ENCODE measurements at places on chromosomes 5 and 9.

DNA sequence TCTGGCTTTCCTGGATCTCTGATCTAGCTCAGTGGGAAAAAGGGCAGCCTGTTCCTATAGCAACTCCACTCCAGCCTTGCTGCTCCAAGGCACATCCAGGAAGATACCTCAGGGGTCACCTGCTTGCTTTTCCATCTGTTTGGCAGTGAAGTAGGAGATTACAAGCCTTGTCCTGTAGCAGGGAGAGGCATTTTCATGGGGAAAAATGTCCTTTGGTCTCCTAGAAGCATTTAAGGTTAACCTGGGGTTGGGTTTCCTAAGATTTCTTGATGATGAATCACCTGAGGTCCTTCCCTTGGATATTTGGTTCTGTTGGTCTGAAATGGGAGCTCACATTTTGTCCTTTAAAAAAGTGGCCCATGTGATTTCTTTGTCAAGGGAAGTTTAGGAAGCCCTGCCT is 1.5 kb upstream of the TMEM174 start:
- DNase-seq = no peak

DNA sequence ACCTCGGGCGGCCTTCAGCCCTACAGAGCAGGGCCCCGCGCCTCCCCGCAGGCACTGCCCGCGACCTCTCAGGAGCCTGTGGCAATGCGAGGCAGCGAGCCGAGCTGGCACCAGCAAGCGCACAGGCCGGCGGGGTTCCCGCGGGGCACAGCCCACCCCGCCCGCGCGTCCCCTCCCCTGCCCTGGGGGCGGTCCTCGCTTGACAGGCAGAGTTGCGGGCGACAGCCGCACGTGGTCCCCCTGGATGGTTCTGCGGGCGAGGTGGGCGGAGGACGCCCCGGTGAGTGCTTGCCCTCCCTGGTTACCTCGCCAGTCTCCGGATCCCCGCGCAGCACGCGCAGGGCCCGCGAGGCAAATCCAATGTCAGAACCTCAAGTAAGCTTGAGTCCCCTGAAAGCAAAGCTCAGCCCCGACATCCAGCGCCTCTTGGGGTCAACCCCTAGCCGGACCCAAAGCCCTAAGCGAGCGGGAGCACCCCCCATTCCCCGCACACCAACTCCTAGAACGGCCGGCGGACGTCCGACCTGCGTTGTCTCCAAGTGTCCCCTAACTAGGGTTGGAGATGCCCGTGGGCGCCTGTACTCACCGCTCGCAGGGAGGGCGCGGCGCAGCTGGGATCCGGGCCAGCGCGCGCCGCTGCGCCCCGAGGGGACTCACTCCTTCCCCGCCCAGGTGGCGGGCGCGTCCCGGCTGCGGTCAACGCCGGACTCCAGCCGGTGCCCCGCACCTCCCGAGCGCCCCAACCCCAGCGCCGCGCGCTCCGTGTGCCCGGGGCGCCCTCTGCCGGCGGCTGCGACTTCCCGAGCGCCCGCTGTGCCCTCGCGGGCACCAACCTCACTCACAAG is at the start of gene DRD1:
DRD1 (minus strand) TSS at position 123 of the 845 bp plus-strand sequence. CDS start 1,083 bp downstream, outside the sequence.
- peak; percentile 56 for DNase-seq

DNA sequence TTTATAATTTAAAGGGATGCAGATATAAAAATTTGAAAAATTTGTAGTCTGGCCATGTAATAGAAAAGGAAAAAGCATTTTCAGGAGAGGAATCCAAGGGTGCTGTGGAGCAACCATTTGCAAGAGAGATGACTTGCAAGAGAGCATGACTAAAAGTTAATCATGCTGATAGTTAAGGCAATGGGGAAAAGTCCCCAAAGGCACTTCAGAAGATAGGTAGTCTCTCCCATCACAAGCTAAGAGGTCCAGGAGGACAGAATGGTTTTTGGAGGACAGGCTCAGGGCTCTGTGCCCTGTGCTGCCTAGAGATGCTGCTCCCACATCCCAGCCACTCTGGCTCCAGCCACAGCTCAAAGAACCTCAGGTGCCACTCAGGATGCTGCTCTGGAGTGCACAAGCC is 38.8 kb downstream of the DNAJB5 start:
- no peak for DNase-seq

GRCh38 chr5:169721771-169722170 is 84.7 kb downstream of the DOCK2 start:
- no peak for DNase-seq

GRCh38 chr5:139733698-139734538 is 61.7 kb upstream of the PSD2 start:
- no peak for DNase-seq

DNA sequence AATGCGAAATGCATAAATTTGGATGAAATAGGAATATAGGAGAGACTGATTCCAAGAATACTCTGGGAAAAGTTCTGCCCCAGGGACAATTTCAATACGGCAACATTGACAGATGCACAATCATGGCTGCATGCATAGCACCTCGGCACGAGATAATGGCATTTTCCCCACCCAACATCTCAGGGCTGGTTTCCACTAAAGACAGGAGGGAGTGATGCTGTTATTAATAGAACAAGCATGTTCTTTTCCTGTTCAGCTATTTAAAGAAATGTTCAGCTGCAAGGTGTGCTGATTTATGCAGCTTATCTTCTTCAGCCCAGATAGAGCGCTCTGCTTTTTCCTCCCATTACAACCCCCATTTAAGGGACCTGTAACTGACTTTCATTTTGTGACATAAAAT is 740.2 kb downstream of the TLR4 start:
- DNase-seq = no peak

DNA sequence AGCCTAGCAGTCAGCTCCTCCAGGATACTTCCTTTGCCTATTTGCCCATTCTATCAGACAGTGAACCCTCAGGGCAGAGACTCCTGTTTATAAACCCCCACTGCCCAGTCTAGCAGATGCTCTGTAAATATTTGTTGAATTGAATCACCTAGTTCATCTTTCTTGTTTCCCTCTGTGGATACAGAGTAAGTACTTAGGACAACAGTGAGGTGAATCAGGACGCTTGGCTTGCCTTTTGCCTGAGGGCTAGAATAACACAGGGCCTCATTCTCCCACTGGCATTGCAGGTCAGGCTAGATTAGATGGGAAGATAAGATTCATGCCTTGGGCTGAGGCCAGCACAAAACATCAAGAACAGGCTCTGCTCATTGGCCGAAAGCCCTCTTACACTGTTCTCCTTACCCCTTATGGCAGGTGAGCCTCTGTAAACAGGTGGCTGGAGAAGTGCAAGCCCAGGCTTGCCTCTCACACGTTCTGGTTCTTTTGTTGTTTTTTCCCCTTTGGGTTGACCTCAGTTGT is 22.2 kb downstream of the TNFSF8 start:
- no peak for DNase-seq

DNA sequence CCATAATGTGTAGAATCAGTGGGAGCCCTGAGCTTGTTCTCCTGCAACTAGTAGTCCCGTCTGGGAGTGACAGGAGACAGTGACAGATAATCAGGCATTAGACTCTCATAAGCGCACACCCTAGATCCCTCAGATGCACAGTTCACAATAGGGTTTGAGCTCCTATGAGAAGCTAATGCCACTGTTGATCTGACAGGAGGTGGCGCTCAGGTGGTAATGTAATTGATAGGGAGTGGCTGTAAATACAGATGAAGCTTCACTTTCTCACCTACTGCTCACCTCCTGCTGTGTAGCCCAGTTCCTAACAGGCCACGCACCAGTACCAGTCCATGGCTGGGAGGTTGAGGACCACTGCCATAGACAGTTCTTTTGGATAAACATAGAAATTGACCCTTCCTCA is 188.7 kb downstream of the ROR2 start:
- DNase-seq = no peak

- peak; percentile 62 for DNase-seq
Observed at GRCh38 chr5:95595289-95595931, 24.5 kb upstream of the GPR150 start.

DNA sequence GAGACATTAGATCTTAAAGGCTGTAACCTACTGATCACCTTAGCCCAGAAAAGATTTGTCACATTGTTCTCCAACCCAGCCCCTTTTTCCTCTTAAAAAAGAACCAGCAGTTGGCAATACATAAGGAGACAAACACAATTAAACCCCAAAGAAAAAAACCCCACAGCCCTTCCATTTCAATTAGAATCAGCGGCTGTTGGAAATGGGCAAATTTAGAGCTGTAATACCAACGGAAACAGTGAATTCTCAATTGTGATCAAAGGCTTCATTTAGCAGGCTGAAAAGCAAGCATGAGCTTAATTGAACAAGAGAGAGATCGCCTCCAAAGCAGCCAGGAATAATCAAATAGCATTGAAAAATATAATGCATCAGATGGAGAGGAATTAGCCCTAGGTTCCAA is 153.6 kb downstream of the FAM114A2 start:
- no peak for DNase-seq

- DNase-seq = no peak
Observed at GRCh38 chr5:169710675-169711074, 73.6 kb downstream of the DOCK2 start.

DNA sequence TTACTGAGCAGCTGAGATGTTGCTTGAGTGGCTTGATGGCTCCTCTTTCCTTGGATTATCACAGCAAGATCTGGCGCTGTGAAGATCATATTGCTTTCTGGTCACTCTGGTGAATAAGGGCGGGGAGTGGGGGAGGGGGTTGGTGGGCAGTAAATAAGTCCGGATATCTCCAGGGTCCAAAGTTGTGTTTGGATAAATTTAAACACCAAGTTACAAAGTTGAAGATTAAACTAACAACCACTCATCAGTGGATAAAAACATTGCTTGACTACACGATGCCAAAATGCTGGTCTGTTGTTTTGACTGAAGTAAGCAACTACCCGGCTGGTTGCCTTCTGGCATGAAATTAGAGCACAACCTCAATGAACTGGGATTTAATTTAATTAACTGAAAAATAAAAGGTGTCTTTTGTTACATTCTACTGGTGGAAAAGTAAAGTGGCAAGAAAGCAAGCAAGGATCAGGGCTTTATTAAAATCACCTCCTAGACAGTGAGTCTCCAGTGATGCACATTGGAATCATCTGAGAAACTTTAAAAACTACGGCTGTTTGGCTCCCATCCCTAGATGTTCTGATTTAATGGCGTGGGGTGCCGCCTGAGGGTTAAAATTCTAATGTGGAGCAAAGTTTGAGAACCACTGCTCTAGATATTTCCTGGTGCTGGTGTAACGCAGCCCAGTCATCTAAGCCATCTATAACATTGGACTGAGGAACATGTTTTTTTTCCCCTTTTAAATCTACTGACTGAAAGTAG is 86.7 kb upstream of the AGXT2 start:
- DNase-seq = no peak

- DNase-seq = no peak
Observed at GRCh38 chr9:107931071-107931715, 441.6 kb upstream of the KLF4 start.

GRCh38 chr9:92414566-92414965 is 9.7 kb downstream of the OMD start:
- DNase-seq = no peak

DNA sequence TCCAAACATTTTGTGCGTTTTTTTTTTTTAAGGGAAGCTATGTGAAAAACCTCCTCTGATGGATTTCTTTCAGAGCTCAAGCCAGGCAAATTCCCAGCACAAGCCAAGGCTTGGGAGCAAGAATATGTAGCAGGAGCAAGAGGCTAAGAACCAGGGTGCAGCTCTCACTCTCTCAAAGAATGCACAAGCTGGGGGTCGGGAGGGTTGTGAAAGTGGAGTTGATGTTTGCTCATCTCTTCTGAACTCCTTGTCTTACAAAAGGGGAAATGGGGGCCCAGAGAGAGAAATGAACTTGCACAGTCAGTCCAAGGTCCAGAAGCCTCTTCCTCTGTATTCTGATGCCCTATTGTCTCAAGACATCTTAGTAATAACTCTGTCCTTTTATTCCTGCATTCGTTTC is 7.7 kb upstream of the TRAF1 start:
- DNase-seq = no peak

DNA sequence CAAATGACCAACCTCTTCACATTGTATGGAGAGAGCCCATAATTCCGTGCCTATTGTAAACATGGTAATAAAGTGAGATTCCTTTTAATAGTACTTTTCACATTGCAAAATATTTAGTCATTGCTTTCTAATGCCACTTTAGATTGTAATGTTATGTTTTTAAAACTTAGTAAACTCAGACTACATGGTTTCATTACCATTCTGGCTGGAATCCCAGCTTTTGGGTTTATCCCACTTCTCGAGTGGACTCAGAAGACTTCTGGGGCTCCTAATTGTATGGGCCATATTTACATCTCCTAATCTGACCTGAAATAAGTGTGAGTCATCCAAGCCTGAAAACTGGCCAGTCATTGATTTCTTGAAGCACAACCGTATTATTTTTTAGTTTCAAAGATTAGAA is 217.6 kb downstream of the CAAP1 start:
- DNase-seq = no peak

DNA sequence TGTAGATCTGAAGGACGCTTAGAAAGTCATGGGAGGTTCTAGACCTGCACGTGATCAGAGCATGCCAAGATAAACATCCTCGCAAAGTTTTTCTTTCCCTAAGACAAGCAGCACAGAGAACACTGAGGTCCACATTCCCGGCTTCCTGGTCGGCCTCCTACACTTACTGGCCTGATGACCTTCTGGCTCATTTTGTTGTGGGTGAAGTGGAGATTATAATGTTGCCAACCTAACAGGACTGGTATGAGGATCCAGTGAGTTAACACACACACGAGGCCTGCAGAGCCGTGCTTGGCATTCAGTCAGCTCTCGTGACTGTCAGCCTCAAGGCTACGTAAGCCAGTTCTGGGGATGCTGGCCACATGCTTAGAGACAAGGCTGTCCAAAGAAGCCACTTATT is 186.0 kb downstream of the TENT4A start:
- no peak for DNase-seq

- DNase-seq = no peak
Observed at GRCh38 chr5:150328515-150328914, 25.8 kb upstream of the ARSI start.

All from erythroblast (primary cell).